Activated CD4-positive, alpha-beta T cell treated with anti-CD3 and anti-CD28 coated beads, Interleukin-2, amount 10 ng/mL, durations not matched to agents 7 days and 5 days (primary cell): ENCODE measurements at places on chromosomes 7 and 10. TPM values are rescaled to one million over a fixed set of nuclear protein-coding genes. Genes with fewer than 3 reads are reported as not detected.
A peak's percentile ranks its signal among the peaks of the same experiment; 100 is the strongest.

DNA sequence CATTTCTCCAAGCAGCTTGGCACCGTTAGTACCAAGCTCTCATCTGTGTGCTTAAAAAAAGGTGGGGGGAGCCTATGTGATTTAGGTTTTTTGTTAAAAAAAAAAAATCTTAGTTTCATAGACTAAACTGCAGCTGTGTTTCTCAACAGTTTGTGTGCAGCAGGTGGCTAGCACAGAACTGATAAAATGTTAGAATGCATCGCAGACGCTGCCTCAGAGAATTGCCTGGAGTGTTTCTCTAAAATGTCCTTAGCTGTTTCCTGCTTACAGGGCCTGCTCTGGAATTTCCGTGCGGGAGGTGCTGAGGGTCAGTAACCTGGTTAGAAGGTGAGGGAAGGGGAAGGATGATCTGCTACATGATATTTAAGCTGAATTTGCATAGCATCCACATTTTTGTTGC, 268.9 kb downstream of the PLXDC2 start:
- H3K4me3 ChIP-seq, result no peak overlapping the region
- no peaks in the 10 kb centered on the region for H3K4me1 ChIP-seq
- no peak overlapping the region for H3K27ac ChIP-seq
- DNase-seq, result no peak
- no peaks in the 10 kb centered on the region for H3K36me3 ChIP-seq

The GPRIN2 gene
- not detected for total RNA-seq

The SAMD9L gene
- 145 TPM for total RNA-seq

The BHLHA15 gene
- total RNA-seq, result not detected

DNA sequence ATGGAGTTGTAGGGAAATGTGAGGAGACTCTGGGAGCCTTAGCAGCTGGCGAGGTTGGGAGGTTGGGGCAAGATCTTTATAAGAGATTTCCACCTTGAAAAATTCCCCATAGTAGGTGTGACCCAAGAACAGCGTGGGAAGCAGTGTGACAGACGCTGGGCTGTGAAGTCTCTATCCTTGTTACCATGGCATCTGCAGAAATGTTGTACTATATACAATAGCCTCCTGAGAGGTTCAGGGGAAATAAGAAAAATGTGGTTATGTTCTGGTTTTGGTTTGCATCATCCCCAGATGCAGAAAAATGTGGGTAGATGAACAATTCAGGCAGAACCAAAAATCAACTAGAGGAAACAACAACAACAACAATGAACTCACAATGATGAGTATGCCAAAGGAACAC, 498.6 kb downstream of the SH2D4B start:
- H3K4me1 ChIP-seq, result no peaks in the 10 kb centered on the region
- no peak for DNase-seq
- no peaks in the 10 kb centered on the region for H3K36me3 ChIP-seq
- no peak overlapping the region for H3K4me3 ChIP-seq
- H3K27me3 ChIP-seq, result peaks cover 3% of the 10 kb centered on the region
- no peak overlapping the region for H3K27ac ChIP-seq

- no peaks in the 10 kb centered on the region for H3K27me3 ChIP-seq
- H3K4me1 ChIP-seq, result no peaks in the 10 kb centered on the region
- no peak overlapping the region for H3K27ac ChIP-seq
These were observed 411.6 kb downstream of the PARD3 start for GRCh38 chr10:34403512-34403911.

DNA sequence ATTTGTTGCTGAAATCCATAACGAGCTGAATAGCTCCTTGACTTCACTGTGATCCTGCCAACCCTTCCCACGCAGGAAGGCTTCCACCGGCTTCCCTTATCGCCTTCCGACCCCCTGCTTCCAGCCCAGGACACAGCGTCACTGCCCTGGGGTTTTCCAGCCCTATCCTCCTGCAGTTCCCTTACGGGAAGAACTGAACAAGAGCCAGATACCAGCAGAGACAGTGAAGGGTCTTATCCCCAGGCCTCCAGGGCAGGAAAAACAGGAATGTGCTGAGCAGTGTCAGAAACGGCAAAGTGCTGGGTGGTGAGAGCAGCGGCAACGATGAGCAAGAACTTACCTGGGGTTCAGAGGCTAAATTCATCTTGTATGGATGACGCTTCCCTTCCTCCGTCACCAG, 22.4 kb downstream of the PDLIM1 start:
- H3K27ac ChIP-seq, result no peak overlapping the region
- no peak overlapping the region for H3K4me3 ChIP-seq
- no peaks in the 10 kb centered on the region for H3K4me1 ChIP-seq
- DNase-seq, result no peak
- H3K36me3 ChIP-seq, result no peaks in the 10 kb centered on the region

DNA sequence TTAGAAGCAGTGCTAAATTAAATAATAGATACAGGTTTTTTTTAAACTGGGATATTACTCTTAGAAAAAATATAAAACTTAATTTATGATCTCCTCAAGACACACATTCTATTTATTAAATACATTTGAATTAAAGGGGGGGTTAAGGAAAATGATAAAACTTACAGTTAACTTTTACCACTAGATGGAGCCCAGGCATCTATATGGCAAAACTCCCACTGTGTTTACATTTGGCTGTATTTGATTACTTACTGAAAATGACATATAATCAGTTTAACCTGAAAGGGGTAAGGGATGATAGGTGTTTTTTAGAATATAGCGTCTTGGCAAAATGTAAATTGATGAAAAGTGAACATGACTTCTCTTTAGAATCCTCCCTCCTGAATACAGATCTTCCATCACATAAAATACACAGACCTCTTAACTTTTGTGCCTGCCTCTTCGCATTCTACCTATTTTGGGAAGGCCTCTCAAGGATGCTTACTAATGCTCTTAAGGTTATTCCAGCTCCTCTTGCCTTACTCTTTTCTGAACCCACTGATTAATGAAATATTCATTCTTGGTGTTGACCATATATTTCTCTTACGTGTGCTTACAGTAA, 235.7 kb downstream of the AGMO start:
- no peaks in the 10 kb centered on the region for H3K27me3 ChIP-seq
- no peak overlapping the region for H3K27ac ChIP-seq
- DNase-seq, result no peak
- H3K36me3 ChIP-seq, result no peaks in the 10 kb centered on the region
- H3K4me1 ChIP-seq, result no peaks in the 10 kb centered on the region

The NKX2-3 gene
- not detected for total RNA-seq

DNA sequence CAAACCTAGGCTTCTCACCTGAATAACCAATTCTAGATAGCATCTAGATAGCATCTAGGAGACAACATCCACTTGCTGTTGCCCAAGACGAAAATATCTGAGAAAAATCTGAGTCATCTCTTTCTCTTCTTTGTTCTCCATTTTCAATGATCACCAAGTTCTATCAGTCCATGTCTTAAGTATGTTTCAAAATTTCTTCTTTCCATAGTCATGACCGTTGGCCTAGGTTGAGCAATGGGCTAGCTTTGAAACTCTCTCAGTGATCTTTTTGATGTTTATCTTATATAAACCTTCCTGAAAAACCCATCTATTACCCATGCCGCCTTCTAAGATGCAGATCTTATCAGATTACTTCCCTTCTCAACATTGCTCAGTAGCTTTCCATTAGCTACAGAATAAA, 23.4 kb upstream of the CASD1 start:
- H3K4me3 ChIP-seq, result no peak overlapping the region
- H3K4me1 ChIP-seq, result peaks cover 2% of the 10 kb centered on the region
- no peak overlapping the region for H3K27ac ChIP-seq
- no peak for DNase-seq
- H3K36me3 ChIP-seq, result no peaks in the 10 kb centered on the region

DNA sequence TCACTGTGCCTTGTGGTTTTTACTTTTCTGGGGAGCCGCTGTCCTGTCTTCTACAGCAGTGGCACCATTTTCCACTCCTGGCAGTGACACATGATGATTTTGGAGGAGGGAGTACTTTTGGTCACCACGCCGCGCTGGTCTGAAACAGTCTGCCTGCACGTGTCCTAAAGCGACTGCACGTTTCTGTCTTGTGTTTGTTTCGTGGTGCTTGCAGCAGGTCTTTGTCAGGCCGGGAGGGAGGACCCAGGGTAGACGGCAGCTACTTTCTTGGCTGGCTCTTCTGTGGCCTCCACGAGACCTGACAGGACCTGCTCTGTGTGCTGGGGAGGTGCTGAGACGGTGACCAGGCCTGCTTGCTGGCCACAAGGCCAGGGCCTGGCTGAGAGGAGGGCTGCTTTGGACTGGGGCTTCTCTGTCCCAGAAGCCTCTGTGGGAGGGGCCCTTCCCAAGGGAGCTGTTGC, 82.0 kb downstream of the GLRX3 start:
- no peaks in the 10 kb centered on the region for H3K4me1 ChIP-seq
- H3K36me3 ChIP-seq, result no peaks in the 10 kb centered on the region
- no peak overlapping the region for H3K4me3 ChIP-seq
- no peaks in the 10 kb centered on the region for H3K27me3 ChIP-seq
- H3K27ac ChIP-seq, result no peak overlapping the region

- peaks cover 26% of the 10 kb centered on the region for H3K4me1 ChIP-seq
- no peak for DNase-seq
- no peak overlapping the region for H3K4me3 ChIP-seq
- peak overlapping the region; percentile 87 for H3K27ac ChIP-seq
These were observed 3.5 kb upstream of the ZNF282 start for GRCh38 chr7:149191851-149192250.

DNA sequence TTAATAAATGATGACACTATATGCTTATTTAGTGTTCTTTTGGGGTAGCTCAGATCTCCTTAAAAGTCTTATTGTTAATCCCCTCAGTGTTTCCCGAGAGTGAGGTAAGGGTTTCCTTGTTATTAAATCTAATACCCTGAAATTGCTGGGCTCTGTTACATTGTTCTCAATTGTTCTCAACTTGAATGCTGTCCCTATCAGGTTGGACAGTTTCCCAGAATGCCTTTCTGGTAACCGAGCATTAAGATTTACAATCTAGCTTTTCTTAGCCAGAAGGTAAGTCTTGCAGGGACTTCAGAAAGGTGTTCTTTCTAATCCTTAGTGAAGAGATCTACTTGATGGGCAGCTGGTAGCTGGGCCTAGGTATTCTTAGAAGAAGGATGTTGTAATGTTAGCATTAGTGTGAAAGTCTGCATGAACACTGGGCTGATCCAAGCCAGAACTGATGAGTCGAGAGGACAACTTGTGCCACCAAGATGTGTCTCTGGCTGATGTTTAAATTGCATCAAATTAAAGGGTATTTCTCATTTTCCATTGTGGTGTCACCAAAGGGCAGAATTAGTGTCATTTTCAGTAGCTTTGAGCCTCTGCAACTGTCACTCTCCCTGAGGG, 89.9 kb downstream of the SND1 start:
- H3K27ac ChIP-seq, result no peak overlapping the region
- peaks cover 23% of the 10 kb centered on the region for H3K36me3 ChIP-seq

GRCh38 chr10:79142064-79142491, 73.3 kb downstream of the ZMIZ1 start:
- no peak overlapping the region for H3K4me3 ChIP-seq
- peaks cover 8% of the 10 kb centered on the region for H3K36me3 ChIP-seq
- no peaks in the 10 kb centered on the region for H3K27me3 ChIP-seq
- H3K4me1 ChIP-seq, result peaks cover 65% of the 10 kb centered on the region
- peak overlapping the region; percentile 51 for H3K27ac ChIP-seq

DNA sequence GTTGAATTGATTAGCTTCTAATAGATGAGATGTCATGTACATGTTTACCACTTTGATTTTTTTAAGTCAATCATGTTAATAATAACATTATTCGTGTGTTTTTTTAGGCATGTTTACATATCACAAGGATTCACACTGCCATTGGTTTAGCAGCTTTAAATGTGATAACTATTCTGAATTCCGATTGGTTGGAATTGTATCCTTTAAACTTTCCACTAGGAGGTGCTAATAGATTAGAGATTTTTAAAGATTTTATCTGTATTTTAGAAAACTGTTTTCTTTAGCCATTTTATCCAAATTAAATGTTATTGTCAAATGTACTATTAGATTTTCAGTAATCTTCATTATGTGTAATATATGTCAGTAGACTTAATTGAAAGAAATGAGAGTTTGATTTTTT, 83.2 kb downstream of the HECTD2 start:
- no peak overlapping the region for H3K4me3 ChIP-seq
- no peaks in the 10 kb centered on the region for H3K36me3 ChIP-seq
- DNase-seq, result no peak
- H3K4me1 ChIP-seq, result no peaks in the 10 kb centered on the region
- H3K27ac ChIP-seq, result no peak overlapping the region
- no peaks in the 10 kb centered on the region for H3K27me3 ChIP-seq

DNA sequence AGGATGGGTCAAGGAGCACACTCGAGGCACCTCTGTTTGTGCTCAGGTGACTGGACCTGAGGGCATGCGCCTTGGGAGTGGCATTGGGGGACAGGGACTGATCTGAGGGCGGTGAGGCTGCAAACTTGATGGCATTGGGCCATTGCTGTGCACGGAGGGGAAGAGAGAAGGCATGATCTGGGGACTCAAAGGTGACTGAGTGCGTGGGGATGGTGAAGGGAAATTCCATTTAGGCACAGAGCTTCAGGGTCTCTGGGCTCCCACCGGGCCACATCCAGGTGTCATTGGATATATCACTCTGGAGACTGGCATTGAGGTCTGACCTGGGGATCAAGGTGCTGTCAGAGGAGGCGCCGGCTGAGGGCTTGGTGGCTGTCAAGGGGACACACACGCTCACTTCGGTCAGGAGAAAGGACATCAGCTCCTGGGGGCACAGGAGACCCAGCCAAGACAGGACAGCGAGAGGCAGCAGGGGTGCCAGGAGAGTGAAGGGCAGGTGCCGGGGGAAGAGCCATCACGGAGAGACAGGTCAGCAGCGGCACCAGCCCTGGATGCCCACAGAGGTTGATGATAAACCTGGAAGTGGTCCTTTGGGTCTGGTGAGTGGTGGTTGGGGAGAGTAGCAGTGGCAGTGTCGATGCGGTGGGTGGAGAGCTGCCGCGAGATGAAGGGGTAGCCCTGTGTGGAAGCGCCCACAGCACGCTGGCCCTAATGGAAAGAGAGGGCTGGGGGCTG, 5.5 kb downstream of the ADCK2 start:
- H3K27ac ChIP-seq, result no peak overlapping the region
- H3K4me1 ChIP-seq, result peaks cover 29% of the 10 kb centered on the region
- peaks cover 35% of the 10 kb centered on the region for H3K36me3 ChIP-seq
- no peak for DNase-seq

DNA sequence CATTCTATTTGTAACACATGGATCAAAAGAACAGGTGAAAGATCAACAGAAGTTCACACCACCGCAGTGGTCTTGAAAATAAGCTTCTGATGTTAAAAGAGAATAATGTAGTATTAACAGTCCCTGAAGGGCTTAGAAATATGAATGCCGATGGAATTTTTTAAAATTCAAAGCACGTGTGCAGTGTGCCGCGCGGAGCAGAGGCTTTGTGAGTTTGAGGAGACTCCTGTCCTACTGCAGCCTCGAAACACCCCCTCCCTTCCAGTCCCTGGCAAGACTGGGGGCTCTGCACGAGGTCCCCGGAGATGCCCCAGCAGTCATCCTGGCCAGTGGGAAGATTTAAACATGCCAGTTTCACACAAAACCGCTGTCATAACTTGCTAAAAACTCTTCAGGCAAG, 196.6 kb downstream of the DIP2C start:
- no peak overlapping the region for H3K4me3 ChIP-seq
- peaks cover 3% of the 10 kb centered on the region for H3K27me3 ChIP-seq
- DNase-seq, result no peak
- H3K27ac ChIP-seq, result no peak overlapping the region
- no peaks in the 10 kb centered on the region for H3K4me1 ChIP-seq

GRCh38 chr10:74133923-74134820, 16.5 kb downstream of the AP3M1 start:
- no peaks in the 10 kb centered on the region for H3K27me3 ChIP-seq
- H3K27ac ChIP-seq, result peak overlapping the region; percentile 9
- DNase-seq, result no peak
- peaks cover 48% of the 10 kb centered on the region for H3K36me3 ChIP-seq
- no peak overlapping the region for H3K4me3 ChIP-seq
- H3K4me1 ChIP-seq, result no peaks in the 10 kb centered on the region
